Activated T-helper 9 cell treated with anti-CD3 and anti-CD28 coated beads, Interleukin-2, amount 50 U/mL, for 16 hours (primary cell): ENCODE measurements at places on chromosomes 6 and 20.

GRCh38 chr6:141460743-141461484, 671.8 kb upstream of the GJE1 start:
- DNase-seq = no peak

GRCh38 chr6:133467982-133468380, 226.8 kb downstream of the EYA4 start:
- no peak for DNase-seq

- DNase-seq = no peak
These were observed 29.2 kb downstream of the AFDN start for GRCh38 chr6:167855825-167856425.

DNA sequence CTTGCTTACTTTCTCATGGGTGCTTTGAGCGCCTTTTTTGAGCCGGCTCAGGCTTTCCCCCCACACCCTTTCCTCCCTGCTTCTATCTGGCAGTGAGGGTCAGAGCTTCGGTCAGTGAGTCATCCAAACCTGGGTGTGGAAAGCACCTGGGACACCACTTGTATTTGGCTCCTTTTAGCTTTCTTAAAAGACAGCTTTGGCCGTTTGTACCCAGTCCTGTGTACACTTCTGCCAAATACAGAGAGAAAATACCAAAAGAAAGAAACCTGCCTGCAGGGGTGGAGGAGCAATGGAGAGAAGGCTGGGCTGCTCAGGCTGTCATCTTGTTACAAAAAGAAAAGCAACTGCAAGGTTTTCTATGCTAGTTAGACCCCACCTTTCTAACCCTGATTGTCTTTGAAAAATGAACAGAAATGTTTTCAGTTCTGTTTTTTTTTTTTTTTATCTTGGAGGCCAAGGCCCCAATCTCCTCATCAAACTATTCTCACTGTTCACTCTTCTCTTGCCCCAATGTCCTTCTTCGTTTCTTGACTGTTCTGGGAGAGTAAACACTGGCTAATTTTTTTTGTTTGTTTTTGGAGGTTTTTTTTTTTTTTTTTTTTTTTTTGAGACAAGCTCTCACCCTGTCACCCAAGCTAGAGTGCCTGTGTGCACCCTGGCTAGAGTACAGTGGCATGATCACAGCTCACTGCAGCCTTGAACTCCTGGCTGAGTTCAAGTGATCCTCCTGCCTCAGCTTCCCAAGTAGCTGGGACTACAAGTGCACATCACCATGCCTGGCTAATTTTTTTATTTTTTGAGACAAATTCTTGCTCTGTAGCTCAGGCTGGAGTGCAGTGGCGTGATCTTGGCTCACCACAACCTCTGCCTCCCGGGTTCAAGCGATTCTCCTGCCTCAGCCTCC, 76.4 kb downstream of the SSR1 start:
- no peak for DNase-seq

DNA sequence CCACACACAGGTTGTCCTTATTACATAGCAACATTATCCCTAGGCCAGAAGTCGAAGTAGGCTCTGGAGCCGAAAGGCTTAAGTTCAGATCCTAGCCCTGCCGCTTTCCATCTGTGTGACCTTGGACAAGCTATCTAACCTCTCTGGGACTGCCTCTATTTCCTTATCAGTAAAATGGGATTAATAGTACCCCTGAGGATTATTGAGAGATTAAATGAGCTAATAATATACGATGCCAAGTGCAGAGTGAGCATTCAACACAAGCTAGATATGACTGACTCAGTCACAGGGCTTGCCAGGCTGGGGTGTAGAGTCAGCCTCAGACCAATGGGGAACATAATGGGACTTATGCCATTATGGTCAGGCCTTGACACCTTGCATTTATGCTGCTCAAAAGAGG, 8.9 kb upstream of the SPATA2 start:
- no peak for DNase-seq

DNA sequence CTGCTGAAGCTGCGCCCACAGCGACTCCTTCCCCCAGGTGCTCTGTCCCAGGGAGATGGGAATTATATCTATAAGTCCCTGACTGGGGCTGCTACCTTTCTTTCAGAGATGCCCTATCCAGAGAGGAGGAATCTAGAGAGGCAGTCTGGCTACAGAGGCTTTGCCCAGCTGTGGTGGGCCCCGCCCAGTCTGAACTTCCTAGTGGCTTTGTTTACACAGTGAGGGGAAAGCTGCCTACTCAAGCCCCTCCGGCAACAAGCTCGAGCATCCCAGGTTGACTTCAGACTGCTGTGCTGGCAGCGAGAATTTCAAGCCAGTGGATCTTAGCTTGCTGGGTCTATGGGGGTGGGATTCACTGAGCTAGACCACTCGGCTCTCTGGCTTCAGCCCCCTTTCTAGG, 152.5 kb upstream of the MAP3K7 start:
- no peak for DNase-seq

GRCh38 chr6:125486881-125487280, 185.1 kb upstream of the HDDC2 start:
- no peak for DNase-seq

DNA sequence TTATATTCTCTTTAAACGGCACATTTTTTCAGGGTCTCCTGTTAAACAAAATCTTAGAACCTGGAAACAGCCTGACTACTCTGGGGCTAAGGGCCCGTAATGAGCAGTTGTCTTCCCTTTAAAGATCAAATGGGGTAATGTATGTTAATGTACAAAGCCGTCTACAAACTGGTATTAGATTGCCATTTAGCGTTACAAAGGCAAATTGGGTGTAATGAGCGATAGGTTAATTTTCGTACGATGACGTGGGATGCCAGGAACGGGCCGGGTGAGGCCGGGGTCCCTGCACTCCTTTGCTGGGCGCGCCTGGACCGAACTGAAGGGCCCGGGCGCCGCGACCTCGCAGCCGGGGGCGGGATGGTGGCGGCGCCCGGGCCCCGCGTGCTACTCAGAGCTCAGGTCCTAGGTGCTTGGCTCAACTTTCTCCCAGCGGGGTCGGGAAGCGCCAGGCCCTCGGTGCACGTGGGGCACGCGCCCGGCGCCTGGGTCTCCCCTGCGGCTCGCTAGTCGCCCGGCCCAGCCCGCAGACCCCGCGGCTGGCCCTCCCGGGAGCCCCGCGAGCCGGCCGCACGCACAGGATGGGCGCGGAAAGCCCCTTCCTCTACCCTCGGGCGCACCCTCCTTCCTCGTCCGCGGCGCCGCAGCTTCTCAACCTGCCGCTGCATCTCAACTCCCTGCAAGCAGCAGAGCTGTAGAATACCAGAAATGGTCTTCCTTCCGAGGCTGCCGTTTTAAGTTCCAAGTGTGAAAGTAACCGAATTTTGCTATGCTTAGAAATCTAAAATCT, 5.9 kb downstream of the NKX2-4 start:
- DNase-seq = no peak

DNA sequence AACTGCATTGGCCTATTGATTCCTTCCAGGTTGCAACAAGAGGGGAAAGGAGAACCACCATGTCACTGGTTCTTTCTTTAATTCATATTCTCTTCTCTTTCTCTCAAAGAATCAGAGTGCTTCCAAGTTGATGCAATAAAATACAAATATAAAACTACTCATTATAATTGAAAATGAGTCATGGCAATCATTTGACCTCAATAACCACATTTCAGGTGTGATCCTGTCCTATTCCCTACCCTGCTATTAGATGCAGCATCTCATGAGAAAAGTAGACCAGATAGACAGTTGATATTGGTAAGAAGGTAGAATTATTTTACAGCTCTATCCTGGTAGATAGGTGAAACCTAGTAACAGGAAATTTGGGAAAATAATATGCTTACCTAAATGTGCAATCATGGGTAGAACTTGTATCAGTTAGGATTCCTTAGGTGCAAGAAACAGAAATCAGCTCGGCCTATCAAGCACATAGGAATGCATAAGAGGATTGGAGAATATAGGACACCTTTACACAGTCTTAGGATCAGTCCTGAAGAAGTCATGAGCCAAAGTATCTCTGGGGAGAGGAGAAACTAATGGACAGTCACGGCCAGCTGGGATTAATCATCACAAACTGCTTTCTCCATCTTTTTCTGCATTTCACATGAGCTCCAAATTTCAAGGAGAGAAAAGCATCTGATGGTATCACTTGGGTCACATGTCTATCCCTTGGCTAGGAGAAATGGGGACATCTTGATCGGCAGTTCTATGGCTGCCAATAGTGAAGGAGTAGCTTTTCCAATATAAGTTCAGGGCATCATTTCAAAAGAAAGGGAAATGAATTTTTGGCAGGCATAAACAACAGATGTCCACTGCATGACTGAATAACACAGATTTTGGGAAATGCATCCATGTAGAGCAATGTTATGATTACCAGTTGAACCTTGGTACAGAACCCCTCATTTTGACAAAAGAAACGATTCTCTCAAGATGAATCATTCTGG, 19.3 kb upstream of the RNF146 start:
- no peak for DNase-seq

DNA sequence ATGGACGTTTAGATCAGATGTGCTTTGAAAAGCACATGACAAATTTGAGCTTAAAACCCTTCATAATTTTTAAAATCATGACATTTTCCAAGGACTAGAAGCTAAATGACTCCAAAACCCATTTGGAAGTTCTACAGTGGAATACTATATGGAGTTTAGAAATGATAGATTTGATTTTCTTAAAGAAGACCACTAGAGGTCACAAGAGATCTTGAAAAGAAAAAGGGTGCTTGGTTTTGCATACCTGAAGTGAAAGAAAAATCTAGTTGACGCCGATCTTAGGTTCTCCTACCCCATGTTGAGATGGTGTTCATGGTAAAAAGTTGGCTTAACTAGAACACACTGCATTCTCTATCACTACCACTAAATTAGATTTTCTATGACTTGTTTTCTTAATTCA, 31.5 kb downstream of the CFAP61 start:
- no peak for DNase-seq

GRCh38 chr20:22502731-22503191, 81.6 kb downstream of the FOXA2 start:
- no peak for DNase-seq

DNA sequence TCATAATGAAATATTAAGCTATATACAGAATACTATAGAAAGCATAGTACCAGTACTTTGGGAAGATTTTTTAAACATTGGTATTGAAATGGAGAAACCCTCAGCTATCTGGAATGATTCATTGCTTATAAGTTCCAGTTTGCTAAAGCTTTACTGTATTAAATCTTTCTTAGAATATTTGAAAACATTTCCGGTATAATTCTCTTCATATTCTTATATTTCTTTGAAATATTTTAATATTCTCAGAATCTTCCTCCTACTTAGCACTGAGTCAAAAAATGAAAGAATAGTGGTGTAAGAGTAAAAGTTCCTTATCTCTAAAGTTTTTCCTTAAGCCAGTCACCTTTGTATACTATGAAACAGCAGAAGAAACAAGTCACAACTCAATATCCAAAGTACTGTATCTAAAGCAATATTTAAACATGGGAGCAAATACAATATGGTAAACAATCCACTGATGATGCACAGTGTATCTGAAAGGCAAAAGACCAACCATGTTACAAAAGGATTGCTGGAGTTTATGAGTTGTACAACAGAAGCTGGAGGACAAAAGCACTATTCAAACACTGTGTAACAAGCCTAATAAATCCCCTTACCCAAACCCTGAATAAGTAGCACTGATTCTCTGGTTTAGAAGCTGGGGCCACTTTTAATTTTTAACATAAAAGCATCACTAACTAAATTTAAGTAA, 102.1 kb downstream of the PRDM1 start:
- DNase-seq = no peak

- DNase-seq = no peak
These were observed 288.5 kb downstream of the PRL start for GRCh38 chr6:22008248-22008836.

DNA sequence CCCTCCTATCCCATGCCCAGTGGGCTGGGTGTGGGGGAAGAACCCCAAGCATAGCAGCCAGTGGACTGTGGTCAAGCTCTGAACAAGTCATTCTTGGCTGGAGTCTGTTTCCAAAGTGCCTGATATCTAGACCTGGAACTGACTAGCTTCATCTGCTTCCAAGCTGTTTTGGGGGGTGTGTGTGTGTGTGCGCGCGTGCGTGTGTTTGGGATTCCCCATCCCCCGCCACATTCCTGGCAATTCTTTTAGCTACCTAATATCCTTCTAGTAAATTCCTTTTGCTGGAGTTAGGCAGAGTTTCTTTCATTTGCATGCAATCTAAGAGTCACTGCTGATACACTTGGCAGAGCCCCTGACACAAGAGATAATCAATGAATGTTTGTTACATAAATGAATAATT, 7.8 kb downstream of the PAK5 start:
- DNase-seq = no peak

DNA sequence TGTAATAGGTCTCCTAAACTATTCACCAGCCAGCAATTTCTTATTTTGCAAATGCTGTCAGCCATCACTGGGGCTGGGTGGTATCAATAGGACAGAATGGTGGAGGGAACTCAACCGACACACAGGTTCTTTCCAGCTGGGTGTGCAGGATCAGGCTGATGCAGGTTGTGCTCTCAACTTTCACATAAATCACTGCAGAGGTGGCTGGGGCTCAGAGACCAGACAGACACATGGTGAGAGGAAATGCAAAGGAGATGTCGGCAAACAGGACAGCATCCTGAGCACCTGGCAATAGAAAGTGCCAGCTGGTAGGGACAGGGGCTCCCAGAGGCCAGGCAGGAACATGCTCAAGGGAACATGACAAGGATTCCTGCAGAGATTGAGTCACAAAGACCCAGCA, 254.9 kb downstream of the SOD2 start:
- DNase-seq = no peak

DNA sequence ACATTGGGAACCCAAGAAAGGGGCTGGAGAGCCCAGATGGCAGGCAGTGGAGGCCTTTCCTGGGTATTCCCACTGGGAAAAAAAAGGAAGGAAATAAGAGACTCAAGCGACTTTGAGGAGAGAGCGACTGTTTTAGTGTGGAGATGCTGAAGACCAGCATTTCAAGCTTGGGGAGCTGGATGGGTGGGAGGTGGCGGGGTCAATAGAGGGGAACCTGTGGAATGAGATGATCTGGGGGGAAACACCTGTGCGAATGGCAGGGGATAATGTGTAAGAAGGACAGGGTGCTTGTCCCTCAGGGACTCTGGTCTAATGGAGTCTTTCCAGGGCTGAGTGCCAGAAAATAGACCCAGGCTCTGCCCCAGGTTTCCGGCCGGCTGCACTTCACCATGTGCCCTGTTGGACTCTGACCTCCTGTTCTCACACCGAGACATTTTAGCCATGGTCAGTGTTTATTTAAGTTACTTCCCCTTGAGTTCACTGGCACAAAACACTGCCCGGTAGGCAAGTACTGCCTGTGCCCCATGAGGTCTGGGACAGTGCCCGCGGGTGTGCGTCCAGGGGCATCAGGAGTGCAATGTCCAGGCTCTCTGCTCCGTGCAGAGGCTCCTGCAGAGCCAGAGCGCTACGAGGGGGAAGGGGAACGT, 50.4 kb upstream of the NKX2-2 start:
- no peak for DNase-seq
